ENCODE measurements at places on chromosomes 3 and 15.
A peak's percentile ranks its signal among the peaks of the same experiment; 100 is the strongest.

DNA sequence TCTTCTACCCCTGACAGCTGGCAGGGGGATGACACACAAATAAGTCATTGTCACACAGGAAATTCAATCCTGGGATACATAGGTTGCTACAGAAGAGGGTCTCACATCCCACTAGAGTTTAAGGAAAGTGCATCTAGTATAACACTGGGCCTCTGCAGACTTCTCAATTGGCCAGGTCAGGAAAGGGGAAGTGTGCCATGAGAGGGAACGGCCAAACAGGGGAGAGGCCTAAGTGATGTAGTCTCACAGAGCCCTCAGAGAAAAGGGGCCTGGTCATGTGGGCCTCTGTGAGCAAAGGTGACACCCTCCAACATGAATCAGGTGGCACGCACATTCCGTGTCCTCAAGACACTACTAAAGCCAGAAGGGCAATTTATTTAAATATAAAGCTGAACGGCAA, 11.2 kb downstream of the ZXDC start:
- DNase-seq = no peak

DNA sequence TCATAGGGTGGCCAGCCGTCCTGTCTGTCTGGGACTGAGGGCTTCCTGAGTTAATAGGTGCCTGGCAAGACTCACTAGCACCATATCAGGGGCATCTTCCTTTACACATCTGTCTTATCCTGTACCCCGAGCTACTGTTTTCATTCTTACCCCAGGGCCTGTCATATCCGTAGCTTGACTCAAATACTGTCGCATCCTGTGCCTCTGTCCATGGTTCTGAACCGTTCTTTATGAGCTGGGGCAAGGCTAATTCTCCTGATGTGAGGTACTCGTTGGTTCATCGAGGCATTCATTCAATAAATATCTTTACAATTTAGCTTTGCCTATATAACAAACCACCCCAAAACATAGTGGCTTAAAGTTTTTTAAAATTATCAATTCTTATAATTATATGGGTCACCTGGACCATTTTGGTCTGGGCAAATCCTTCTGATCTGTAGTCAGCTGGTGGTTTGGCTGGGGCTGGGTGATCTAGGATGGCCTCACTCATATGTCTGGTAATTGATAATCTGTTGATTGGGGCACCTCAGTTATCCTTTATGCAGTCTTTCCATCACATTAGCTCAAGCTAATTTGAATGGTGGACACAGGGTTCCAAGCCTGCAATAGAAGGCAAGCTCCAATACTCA, 121.2 kb downstream of the TLE3 start:
- no peak for DNase-seq

GRCh38 chr3:106529738-106530137, 660.9 kb upstream of the CBLB start:
- no peak for DNase-seq

GRCh38 chr15:98311566-98312188, 336.7 kb upstream of the IGF1R start:
- peak; percentile 48 for DNase-seq

DNA sequence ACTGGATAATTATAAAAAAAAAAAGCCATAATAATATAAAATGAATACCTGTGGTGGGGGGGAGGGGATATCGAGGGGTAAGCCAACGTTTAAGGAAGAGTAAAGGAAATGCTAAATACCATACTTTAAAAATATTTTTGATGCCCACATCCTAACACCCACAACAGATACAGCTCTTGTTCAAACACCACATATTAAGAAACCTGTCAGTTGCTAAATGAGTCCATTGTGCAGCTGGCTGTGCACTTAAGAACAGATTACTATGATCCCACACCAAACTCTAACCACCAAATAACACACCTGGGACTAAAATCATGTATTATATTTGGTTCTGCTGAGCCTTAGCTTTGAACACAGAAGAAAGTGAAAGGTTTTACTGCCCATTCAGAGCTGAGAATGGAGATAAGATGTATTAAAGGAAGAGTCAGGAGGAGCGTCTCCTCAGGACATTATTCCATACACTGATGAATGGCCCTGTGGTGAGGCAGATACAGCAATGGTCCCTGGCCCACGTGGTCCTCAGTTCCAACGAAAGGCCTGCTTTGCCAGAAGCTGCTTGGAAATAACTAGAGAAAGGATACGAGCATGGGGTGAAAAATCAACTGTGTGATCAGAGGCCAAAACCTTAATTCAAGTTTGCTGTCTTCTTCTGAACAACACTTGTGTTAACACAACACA, 515.4 kb downstream of the FOXP1 start:
- no peak for DNase-seq

GRCh38 chr3:33458446-33458845, 18.2 kb upstream of the UBP1 start:
- no peak for DNase-seq

DNA sequence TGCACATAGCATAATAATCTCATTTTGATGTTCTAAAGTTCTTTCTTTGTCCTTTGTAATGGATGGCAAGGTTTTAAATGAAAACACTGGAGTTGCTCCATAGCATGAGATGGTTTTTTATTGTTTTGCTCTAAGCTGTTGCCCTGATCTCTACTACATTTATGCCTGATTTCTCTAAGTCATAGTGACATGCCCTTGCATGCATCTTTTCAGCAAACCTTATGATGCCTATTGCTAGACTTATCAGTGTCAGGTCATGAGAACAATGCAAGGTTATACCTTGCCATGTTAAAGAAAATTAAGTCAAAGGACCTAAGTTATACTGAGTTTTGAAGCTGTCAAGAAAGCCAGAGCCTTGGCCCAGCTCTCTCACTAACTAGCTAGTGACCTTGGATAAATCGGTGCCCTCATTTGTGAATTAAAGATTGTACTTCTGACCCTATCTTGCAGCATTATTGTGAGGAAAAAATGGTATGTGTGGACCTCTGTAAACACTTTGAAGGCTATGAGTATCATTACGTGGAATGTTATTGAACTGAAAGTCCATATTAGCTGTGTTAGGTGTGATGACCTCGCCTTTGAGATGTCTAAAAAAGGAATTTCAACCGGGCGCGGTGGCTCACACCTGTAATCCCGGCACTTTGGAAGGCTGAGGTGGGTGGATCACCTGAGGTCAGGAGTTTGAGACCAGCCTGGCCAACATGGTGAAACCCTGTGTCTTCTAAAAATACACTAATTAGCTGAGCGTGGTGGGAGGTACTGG, 256.4 kb upstream of the UBE2E1 start:
- peak; percentile 18 for DNase-seq

DNA sequence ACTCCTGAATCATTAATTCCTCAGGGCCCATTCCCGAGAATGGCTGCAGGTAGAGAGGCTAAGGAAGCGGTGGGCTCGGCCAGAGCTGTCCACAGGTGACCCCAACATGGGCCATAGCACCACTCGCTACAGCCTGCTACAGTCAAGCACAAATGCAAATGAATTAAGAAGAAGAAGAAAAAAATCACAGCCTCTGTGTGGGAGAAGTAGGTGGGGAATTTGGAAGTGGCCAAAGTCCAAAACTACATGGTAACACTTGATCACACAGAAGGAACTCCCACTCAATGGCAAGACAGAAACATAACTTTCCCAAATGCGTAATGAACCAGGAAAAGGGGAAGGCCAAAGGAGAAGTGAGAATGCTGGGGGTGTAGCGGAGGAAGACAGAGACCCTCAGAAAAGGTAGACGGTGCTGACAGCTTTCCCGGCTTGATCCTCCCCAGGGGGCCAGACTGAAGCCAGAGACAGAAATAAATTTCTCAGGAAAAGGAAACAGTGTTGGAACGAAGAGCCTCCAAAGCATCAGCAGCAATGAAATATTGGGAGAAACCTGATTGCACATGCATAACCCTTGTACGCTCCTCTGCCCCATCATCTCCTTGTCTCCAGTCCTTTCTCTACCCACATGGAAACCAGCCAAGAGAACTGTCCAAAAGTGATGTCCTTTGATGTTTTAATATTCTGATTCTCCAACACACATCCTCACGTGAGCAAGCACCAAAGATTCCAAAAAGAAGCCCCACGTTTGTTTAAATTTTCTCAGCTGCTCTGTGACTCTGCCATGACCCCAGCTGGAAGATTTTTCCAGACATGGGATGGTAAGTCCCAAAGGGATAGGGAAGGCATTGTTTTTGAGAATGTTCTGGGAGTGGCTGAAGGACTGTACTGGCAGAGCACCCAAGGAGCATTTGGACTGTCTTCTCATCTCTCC, 107.6 kb downstream of the OXNAD1 start:
- no peak for DNase-seq

GRCh38 chr3:135991621-135992020, 26.1 kb downstream of the PPP2R3A start:
- no peak for DNase-seq

- DNase-seq = no peak
Measured at GRCh38 chr3:45566951-45567411, 27.6 kb upstream of the LIMD1 start.

GRCh38 chr3:44974416-44974815, 1.6 kb downstream of the ZDHHC3 start:
- no peak for DNase-seq

DNA sequence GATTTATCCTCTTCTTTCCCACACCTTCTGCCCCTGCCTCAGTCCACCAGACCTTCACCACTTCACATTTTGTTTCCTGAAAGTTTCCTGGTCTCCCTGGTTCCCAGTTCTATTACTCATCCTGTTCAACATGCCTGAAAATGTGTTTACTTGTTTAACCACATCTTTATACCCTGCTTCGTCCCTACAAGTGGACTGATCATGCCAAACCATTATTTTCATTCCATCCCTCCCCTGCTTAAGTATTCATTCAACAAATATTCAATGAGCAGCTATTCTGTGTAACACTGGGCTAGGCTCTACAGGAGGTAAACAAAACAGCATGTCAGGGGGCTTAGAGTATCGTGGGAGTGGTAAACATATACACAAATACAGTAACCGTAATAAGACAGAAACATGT, 5.5 kb downstream of the MYO5A start:
- no peak for DNase-seq

GRCh38 chr3:112467539-112467938, 31.7 kb downstream of the BTLA start:
- no peak for DNase-seq

DNA sequence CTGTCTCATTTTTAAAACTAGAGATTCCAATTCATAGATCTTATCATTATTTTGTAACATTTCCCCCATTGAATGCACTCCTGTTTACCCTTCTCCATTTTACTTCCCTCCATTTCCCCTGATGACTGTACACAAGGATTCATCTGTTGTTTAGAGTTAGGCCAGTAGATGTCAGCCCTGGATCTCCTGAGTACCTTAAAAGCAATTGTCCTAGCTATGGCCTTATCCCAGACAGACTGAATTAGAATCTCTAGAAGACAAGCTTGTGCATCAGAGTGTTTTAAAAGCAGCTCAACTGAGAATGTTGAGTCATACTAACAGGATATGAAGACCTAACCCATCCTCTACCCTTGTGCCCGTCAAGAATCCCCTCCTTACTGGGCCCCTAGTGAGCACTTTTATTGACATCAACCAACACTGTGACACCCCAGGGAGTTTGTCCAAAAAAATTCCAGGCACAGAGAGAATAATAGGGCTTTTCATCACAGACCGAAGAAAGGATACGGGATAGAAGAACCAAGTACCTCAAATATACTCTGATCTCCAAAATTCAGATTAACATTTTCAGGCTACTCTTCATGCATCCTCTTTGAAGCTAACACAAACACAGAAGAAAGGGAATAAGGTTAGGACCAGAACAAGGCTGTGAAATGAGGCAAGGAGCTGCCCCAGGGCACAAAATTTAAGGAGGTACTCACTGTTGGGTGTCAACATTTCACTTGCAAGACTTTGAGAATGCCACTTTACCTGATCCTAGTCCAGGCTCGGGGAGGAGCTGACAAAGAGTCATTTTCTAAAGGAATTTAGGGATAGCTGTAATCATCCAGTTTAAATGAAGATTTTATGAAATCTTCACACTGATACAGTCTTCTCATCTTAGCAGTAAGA, 17.1 kb downstream of the ZBED2 start:
- DNase-seq = peak; percentile 69
